Iris pigment epithelial cell (primary cell): ENCODE measurements at places on chromosomes 1 and 21.

DNA sequence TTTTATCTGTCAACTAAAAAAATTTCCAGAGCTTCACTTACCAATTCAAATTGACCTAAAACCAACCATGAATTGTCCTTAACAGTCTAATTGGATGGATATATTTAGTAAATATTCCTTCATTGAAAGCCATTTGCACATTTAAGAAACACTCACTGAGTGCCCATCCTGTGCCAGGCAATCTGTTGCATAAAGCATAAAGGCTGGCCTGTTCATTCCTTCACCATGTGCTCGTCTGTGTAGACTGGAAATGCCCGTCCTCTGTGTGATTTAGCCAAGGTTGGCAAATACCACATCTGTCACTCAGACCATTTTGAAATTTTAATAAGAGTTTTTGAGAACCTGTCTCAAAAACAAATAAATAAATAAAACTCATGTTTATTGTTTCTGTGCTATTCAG, 57.1 kb downstream of the ZNF684 start:
- no peak for DNase-seq

DNA sequence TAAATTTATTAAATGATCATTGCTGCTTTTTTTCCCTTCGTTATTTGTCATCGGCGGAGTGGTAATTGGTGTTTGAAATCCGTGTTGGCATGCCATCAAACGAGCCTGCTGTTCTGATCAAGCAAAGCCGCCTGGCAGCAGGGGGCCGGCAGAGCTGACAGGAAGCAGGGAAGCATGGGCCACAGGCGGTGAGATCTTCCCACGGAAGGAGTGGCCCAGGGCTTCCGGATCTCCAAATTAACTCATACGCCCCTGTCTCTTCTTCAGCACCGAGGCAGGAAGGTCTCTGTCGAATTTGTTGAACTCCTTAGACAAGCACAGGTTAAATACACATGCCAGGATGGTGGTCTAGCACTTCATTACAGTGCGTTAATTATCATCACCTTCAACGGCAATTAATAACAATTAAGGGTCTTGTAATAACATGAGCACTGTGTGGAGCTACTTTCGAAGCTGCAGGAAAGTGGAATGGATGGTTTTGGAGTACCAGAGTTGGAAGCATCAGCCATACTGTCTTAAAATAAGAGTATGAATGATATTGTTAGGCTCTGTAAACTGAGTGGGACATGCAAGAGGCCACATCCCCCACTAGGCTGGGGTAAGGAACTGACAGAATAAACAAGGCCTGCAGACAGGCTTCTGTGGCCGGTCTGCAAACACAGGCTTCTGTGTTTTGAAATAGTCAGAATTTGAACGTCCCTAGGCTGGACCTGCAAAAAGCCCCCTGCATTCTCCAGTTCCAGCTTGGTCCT, 199.4 kb upstream of the DAB1 start:
- DNase-seq, result no peak

DNA sequence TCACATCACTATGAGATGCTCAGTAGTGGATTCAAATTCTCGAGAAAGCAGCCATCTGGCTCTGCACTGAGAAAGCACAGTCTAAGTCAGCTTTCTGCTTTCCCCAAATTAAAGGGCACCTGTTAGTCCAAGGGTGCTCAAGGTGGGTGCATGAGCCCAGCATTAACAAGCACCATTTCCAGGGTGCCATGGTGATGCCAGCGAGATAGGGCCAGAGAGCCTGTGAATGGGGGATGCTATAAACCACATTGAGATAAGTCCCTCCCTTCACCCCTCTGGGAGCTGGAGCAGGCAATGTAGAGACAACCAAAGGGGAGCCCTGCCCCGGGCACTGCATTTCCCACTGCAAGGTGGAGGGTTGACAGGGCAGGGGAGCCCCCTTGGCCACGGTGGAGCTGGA, 568.2 kb downstream of the AJAP1 start:
- no peak for DNase-seq

GRCh38 chr21:27817074-27817473, 850.2 kb upstream of the ADAMTS5 start:
- DNase-seq, result peak; percentile 16

DNA sequence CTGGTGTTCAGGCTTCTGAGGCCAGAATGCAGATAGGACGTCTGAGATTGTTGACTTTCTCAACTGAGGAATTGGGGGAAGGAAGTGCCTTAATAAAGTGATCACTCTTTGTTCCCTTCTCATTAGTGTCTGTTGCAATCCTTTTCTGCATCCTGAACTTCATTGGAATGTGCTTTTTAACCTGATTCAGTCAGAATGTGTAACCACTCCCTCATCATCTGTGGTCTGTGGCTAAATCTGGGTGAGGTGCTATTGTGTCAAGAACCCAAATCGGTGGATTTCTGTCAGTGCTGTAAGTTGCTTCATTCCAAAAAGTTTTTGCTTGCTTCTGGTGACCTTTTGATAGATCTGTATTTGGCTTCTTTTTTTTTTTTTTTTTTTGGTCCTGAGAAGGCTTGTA, 38.2 kb downstream of the ARID1A start:
- peak; percentile 90 for DNase-seq

- peak; percentile 90 for DNase-seq
These were observed 68.9 kb downstream of the ST3GAL3 start for GRCh38 chr1:43776043-43776761.

DNA sequence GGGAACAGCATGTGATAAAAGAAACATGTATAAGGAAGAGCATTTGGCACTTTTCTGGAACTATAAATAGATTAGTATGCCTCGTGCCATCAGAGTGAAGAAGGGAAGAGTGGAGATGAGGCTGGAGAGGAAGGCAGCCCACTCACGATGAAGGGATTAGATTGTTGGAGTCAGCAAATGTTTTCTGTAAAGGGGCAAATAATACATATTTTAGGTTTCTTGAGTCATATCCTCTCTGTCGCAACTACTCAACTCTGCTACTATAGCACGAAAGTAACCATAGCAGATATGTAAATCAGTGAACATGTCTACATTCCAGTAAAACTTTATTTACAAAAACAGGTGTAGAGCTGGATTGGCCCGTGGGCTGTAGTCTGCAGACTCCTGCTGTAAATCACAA, 147.8 kb downstream of the TENT5C start:
- DNase-seq, result peak; percentile 79

- no peak for DNase-seq
These were observed 57.8 kb downstream of the ZMYM4 start for GRCh38 chr1:35326246-35326866.

GRCh38 chr1:69401879-69402278, 165.8 kb upstream of the LRRC7 start:
- no peak for DNase-seq

DNA sequence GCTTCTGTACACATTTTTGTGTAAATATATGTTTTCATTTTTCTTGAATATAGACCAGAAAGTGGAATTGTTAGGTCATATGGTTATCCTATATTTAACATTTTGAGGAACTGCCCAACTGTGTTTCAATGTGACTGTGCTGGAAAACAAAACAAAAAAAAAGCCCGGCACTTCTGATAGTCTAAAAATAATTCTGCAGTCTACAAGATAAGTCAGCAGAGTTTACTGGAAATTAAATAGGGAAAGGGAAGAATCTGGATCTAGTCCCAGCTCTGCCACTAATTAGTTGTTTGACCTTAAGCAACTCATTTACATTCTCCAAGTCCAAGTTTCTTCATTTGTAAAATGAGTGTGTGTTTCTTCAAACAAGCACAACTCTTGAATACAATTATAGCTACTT, 869.1 kb upstream of the B3GALT2 start:
- DNase-seq, result no peak

- no peak for DNase-seq
These were observed 65.2 kb upstream of the TMPRSS15 start for GRCh38 chr21:18468790-18469189.

DNA sequence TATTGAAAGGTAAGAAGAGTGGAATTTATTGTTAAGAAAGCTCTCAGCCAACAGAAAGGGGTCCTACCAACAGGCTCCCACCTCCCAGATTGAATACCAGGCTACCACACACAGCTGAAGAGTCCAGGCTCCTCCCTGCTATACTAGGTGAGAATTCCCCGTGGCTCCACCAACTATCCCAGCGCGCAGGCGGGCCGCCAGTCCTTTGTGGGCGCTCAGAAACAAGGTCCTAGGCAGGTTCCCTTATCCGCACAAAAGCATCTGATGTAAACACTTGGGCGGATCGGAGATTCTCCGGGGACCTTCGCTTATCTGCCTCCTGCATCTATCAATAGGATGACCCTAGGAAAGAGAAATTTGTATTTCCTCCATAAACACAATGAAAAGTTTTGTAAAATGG, 423.9 kb upstream of the ADGRL4 start:
- DNase-seq, result no peak

DNA sequence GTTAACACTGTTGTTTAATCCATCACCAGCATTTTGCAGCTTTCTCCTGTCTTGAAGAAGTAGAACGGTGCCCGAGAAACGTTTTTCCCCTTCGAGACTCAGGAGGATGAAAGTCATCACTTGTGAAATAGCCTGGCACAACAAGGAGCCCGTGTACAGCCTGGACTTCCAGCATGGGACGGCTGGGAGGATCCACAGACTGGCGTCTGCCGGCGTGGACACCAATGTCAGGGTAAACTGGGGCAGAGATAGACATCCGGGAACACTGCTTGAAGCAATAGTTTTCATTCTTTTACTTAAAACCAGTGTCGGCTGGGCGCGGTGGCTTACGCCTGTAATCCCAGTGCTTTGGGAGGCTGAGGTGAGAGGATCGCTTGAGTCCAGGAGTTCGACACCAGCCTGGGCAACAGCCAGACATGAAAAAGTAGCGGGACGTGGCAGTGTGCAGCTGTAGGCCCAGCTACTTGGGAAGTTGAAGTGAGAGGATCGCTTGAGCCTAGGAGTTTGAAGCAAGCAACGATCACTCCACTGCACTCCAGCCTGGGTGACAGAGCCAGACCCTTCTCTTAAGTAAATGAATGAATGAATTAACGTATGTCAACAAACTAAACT, 945 bp downstream of the CHAF1B start:
- peak; percentile 18 for DNase-seq

- DNase-seq, result no peak
These were observed 59.5 kb downstream of the PHACTR4 start for GRCh38 chr1:28428990-28429520.

DNA sequence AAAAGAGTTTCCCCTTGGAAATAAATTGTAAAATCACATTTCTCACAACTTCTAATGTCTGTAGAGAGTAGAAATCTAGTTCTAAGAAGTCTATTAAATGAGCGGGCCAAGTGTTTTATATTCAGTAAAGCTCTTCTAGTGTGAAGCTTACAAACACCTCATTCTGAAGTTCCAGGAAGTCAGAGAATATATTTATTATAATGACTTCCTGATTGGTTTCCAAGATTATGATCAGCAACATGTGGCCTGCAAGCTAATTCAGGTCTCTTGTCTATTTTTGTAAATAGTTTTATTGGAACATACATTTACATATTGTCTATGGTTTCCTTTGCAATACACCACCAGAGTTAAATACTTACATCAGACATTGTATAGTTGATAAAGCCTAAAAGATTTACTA, 603.9 kb downstream of the AMY1C start:
- DNase-seq, result no peak

DNA sequence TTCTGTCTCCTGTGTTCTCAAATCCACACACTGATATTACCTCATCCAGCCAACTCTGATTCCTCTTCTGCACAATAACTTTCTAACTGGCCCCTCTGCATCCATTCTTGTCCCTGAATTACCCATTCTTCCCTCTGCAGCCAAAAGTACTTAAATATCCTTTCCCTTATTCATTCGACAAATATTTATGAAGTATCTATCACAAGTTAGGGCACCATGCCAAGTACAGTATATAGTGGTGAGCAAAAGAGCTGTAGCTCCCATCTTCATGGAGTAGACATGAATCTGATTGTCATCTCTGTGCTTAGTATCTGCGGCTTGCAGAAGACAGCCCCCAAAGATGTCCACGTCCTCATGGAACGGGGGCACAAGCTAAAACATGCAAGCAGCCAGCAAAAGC, 316.8 kb downstream of the SETD4 start:
- peak; percentile 20 for DNase-seq

- peak; percentile 87 for DNase-seq
These were observed 82.1 kb downstream of the PRDM2 start for GRCh38 chr1:13781907-13782633.

DNA sequence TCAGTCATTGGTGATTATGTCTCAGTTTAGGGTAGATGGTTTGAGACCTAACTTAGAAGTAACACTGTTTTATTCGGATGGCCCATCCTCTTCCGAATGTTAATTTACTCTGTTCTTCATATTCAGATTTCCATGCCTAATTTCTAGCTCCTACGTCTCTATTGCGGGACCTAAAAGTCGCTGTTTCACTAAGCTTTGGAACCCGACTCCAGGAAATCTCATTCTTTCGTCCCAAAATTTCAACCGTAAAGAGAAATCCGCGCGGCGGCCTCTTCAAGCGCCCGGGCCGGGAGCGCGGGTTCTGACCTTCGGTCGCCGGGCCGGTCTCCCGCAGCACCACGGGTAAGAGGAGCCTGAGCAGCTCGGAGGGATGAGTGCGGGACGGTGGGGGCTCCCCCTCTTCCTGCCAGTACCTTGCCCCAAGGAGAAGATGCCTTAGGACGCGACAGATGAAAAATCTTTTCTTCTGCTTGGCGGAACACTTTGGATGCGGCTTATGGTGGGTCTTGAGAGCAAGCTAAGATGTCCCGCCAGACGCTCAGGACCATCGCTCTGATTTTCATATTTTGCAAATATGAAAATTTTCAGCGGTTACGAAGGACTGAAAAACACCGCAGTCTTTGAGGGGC, 128.7 kb downstream of the PPIAL4G start:
- no peak for DNase-seq

DNA sequence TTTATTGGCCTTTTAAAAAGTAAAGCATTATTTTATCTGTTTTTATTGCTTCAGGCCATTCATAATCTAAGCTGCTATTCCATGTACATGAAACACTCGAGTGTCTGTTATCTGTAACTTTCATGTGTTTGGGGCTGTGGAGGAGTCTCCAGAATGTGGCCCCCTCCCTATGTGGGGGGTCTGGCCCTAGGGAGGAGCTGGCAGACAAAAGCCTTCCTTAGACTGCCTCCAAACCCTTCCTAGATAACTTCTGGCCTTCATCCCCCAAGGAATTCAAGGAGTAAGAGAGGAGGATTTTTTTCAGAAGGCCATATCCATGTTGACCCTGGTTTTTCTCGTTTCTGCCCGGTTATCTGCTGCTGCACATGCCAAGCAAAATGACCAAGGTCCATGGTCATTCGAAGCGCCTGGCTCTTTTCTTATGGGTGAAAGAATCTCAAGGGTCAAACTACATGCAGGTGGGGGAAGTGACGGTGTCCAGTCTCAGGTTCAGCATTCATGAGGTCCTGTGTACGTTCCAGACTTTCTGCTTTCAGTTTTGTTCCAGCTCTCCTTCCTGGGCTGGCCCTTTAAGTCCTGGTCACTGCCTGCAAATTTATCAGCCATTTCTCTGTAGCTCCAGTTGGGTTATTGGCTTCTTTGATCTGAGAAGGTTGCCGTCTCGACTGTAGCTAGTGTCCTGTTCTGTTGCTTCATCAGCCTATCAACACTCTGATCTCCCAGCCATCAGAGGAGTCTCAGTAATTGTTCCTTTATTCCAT, 8.3 kb downstream of the TENT5C start:
- DNase-seq, result no peak

DNA sequence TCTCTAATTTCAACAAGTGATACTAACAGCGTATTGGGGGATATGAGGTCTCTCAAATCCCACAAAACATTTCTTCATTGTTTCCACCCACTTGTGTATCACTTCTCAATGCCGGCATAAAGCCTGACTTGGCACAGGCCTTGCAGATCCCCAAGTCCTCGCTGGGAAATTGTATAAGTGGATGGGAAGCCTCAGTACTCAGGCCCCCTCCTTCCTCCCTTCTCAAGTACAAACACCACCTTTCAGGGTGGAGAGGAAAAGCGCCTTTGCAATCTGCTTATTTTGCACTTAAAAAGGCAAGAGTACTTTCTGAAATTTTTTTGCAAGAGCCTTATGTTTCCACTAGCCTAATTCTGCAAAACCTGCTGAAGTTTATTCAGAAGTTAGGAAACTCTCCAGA, 25.8 kb upstream of the KLHDC8A start:
- DNase-seq, result no peak
